CD8-positive, alpha-beta T cell (primary cell): ENCODE measurements at places on chromosomes 3 and 15. TPM values are rescaled to one million over a fixed set of nuclear protein-coding genes. Genes with fewer than 3 reads are reported as not detected.

GRCh38 chr3:78496501-78496900 is 1271.3 kb downstream of the ROBO1 start:
- DNase-seq = no peak

DNA sequence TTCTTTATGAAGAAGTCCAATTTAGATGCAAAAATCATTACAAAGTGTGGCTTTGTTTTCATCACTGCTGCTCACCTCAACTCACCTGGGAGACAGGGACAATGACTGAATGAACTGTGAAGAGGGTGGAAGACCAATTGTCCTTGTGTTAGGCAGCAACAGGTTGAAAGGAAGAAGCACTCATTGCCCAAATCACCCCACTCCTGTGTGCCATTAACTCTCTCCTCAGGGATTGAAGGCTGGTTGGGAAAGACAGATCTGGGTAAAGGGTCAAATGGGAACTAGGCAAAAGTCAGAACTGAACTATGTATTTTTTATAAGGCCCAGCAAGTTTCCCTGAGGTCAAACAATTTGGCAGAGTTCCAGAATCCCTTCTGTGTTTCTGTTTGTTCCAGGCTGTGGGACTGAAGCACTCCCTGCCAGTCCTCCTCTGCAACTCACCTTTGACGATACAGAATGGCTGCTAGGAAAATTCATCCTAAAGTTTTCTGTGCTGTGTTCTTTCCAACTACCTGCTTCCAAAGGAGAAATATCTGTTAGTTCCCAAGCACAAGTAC is 68.6 kb upstream of the CCDC39 start:
- DNase-seq = no peak

- DNase-seq = peak; percentile 75
Observed at GRCh38 chr3:177050501-177051237, 146.6 kb downstream of the TBL1XR1 start.

GRCh38 chr15:88949734-88950400 is 36.7 kb upstream of the MFGE8 start:
- DNase-seq = no peak

Gene CDC25A
- total RNA-seq = not detected

- DNase-seq = no peak
Observed at GRCh38 chr15:89587955-89588354, 12.7 kb downstream of the TICRR start.

Gene FEZF2
- total RNA-seq = not detected

DNA sequence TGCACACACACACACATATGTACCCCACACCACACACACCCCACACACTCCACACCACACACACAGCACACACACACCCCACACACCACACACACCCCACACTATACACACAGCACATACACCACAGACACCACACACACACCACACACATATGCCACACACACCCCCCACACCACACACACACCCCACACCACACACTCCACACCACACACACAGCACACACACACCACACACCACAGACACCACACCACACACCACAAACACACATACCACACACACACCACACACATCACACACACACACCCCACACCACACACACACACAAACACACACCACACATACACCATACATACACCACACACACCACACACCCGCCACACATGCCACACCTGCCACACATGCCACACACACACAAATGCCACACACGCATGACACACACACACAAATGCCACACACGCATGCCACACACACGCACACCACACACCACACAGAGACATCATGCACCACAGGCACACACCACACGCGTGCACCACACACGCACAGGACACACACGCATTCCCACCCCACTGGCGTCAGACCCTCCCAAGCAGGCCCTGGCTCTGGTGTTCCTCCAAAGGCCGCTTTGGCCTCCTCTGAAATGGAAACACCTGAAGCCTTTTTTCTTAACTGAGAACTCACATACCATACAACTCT is 15.7 kb downstream of the CHST13 start:
- no peak for DNase-seq

Gene XIRP1
- total RNA-seq = not detected

Gene RPS17
- 3,037 TPM for total RNA-seq

- DNase-seq = no peak
Observed at GRCh38 chr15:84894736-84895425, 10.4 kb downstream of the SLC28A1 start.

DNA sequence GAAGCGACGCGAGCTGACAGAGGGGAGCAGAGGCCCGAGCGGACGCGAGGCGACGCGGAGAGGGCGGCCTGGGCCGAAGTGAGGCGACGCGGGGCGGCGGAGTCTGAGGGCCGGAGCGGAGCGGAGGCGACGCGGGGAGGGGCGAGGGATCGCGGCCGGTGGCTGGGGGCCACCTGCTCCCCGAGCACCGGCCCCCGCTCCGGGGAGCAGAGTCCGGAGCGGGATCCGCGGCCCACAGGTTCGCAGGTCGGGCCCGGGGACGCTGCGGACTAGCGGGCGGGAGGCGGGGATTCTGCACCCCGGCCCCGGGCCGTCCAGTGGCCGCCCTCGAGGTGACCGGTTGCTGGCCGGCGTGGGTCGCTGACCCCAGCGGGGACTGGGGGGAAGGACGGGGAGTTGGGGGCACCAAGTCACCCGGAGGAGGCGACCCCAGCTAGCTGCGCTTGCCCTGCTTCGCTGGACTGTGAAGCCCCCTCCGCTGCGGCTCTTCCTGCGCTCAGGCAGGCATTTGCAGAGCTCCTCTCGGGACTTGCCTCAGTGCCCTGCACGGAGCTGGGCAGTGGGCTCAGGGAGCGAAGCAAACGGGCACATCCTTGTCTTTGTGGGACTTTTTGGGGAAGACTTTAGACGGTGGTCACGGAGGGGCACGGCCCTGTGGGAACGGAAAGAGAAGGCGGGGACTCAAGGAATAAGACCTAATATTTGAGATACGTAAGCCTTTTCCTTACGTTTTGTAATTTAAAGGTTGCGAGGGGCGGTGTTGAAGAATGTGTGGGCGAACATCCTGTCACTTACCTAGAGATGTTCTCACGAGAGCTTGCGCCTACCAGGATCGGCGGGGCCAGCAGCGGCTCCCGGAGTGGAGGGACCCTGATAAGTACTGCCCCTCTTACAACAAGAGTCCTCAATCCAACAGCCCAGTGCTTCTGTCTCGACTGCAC is 566 bp downstream of the HMCES start:
- DNase-seq = peak; percentile 24

DNA sequence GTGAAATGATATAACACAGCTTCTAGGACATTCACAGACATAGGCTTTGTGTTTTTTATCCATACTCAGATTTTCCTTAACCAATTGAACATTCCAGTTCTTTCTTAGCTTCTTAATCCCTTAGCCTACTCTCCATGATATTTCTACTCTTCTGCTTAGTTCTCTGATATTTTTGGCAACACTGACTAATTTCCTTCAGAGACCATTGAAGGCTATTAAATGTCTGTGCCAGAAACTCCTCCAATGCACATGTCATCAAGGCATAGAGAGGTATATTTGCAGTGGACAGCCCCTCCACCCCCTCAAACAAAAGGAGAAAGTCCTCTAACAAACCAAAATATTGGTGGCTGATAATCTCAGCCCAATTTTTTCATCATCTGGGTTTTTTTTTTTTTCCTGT is 105.9 kb upstream of the TSC22D2 start:
- no peak for DNase-seq

Gene OSTN
- total RNA-seq = not detected

DNA sequence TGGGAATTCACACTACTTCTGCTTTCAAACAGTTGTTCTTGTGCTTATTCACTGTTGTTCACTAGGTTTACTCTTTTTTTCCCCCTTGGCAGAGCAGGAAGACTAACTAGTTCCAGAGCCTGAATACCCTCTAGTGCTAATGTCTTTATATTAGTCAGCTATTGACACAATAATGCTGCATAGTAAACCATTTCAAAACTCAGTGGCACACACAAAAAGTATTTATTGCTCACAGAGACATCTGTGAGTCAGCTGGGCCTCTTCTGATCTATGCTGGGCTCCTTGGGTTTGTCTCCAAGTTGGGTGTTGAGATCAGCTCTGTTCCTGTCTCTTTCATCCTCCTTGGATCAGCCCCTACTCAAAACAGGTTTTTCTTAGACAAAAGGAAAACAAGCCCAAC is 51.1 kb downstream of the RSRC1 start:
- no peak for DNase-seq
